ENCODE measurements at places on chromosomes 12 and 14.

DNA sequence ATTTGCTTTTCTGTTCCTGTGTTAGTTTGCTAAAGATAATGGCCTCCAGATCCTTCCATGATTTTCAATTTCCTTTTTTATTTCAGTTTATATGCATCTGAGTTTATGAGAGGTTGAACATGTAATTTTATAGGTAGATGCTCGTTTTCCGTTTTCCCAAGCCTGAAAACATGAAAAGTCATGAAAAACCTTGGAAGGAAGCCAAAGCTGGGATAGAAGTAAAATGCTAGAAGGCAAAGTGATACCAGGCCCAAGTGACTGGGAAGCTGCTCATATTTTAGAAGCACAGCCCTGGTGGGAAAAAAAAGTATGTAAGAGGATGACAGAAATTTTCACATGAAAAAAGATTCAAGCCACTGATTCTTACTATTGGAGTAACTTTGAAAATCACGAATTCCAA, 290.8 kb downstream of the PRKD1 start:
- DNase-seq: no peak

GRCh38 chr12:46635818-46636217, 190.0 kb downstream of the SLC38A4 start:
- DNase-seq: no peak

GRCh38 chr12:49057888-49058287, 2.7 kb downstream of the KMT2D start:
- DNase-seq: no peak

GRCh38 chr12:54251667-54252284, 28.1 kb downstream of the CBX5 start:
- DNase-seq: no peak
